ENCODE measurements at places on chromosomes 3 and 15.

DNA sequence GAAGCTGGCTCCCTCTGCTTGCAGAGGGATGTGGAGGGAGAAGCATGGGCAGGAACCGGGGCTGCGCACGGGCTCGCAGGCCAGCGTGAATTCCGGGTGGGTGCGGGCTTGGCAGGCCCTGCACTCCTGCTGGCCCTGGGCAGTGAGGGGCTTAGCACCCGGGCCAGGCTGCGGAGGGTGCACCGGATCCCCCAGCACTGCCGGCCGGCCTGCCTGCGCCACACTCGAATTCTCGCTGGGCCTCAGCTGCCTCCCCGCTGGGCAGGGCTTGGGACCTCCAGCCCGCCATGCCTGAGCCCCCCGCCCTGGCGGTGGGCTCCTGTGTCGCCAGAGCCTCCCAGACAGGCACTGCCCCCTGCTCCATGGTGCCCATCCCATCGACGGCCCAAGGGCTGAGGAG lies 47.6 kb upstream of the SPATA12 start:
- DNase-seq = no peak

- DNase-seq = no peak
Measured at GRCh38 chr3:73070675-73071575, 9.5 kb downstream of the EBLN2 start.

- no peak for DNase-seq
Measured at GRCh38 chr3:34948517-34948916, 690.8 kb upstream of the ARPP21 start.

GRCh38 chr3:76028774-76029173 lies 243.4 kb upstream of the ZNF717 start:
- no peak for DNase-seq

- no peak for DNase-seq
Measured at GRCh38 chr15:98903377-98904018, 104.1 kb downstream of the PGPEP1L start.
